Activated CD4-positive, alpha-beta T cell treated with anti-CD3 and anti-CD28 coated beads, Interleukin-2, amount 10 ng/mL, durations not matched to agents 7 days and 5 days (primary cell): ENCODE measurements at places on chromosomes 5 and 9.

GRCh38 chr5:138700581-138701362, 52.5 kb upstream of the CTNNA1 start:
- DNase-seq = no peak
- peaks cover 69% of the 10 kb centered on the region for H3K27me3 ChIP-seq
- H3K4me1 ChIP-seq = no peaks in the 10 kb centered on the region
- no peak overlapping the region for H3K27ac ChIP-seq
- H3K36me3 ChIP-seq = no peaks in the 10 kb centered on the region
- H3K4me3 ChIP-seq = no peak overlapping the region

GRCh38 chr9:131140550-131140949, 15.2 kb downstream of the NUP214 start:
- peaks cover 52% of the 10 kb centered on the region for H3K36me3 ChIP-seq
- no peak overlapping the region for H3K4me3 ChIP-seq
- H3K4me1 ChIP-seq = no peaks in the 10 kb centered on the region
- H3K27me3 ChIP-seq = no peaks in the 10 kb centered on the region
- no peak overlapping the region for H3K27ac ChIP-seq

- H3K4me1 ChIP-seq = no peaks in the 10 kb centered on the region
- H3K27me3 ChIP-seq = peaks cover 4% of the 10 kb centered on the region
- no peaks in the 10 kb centered on the region for H3K36me3 ChIP-seq
- DNase-seq = no peak
- H3K4me3 ChIP-seq = no peak overlapping the region
Observed at GRCh38 chr5:95184924-95185323, 100.0 kb downstream of the MCTP1 start.

- no peaks in the 10 kb centered on the region for H3K4me1 ChIP-seq
- H3K4me3 ChIP-seq = no peak overlapping the region
- no peak for DNase-seq
- H3K36me3 ChIP-seq = no peaks in the 10 kb centered on the region
- no peak overlapping the region for H3K27ac ChIP-seq
- H3K27me3 ChIP-seq = peaks cover 3% of the 10 kb centered on the region
Observed at GRCh38 chr5:89010512-89010911, 127.5 kb upstream of the MEF2C start.

- H3K27ac ChIP-seq = no peak overlapping the region
- H3K4me3 ChIP-seq = no peak overlapping the region
- no peaks in the 10 kb centered on the region for H3K4me1 ChIP-seq
- DNase-seq = no peak
- no peaks in the 10 kb centered on the region for H3K36me3 ChIP-seq
Observed at GRCh38 chr5:73328640-73329039, 119.9 kb downstream of the FOXD1 start.

DNA sequence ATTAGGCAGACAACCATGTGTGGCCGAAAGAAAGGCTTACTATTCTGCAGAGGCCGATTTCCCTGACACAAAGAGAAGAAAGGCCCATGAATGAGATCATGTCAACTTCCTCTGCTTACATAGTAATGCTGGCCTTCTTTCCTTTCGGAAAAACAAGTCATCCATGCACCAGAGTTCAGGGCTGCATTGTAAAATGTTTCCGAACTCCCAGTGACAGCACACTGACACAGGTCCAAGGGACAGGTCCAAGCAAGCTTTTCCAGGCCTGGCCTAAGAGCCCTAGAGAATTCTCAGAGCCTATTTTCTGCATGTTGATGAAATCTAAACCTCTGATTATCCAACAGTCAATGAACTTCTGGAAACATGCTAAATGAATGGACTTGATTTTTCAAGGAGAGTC, 140.9 kb downstream of the ZNF608 start:
- H3K27ac ChIP-seq = no peak overlapping the region
- H3K4me3 ChIP-seq = no peak overlapping the region

DNA sequence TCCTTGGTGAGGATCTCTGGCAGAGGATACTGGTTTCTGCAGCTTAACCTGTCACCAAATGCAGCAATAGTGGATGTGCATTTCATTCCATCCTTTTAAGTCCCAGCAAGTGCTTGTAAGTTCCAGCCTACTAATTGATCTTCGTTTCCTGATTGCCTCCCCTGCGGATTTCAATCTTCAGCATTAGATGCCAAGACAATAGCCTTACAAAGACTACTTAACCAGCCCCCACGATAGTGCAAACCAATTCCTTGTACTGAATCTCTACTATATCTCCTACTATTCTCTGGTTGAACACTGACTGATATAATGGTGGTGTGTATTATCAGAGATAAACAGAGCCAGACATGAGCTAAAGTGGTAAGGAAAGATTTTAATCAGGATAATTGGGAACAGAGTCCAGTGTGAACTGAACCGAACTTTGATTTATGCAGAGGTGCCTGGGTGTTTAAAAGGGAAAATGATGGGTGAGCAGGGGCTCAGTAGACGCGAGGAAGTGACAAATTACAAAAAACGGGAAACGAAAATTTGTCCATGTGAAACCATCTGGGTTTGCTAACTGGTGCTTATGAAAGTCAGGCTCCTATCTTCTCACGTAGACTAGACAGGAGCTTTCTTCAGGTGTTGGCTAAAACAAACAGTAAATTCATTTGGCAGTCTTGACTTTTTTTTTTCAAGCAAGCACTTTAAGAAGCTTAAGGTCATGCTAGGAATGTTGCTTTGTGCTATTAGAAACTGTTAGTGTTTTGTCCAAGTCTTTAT, 106.9 kb upstream of the ST8SIA4 start:
- peaks cover 2% of the 10 kb centered on the region for H3K27me3 ChIP-seq
- no peak overlapping the region for H3K27ac ChIP-seq
- no peaks in the 10 kb centered on the region for H3K36me3 ChIP-seq
- no peaks in the 10 kb centered on the region for H3K4me1 ChIP-seq

GRCh38 chr9:35789541-35789940, 1.9 kb upstream of the NPR2 start:
- H3K4me3 ChIP-seq = no peak overlapping the region
- H3K4me1 ChIP-seq = peaks cover 12% of the 10 kb centered on the region
- no peaks in the 10 kb centered on the region for H3K36me3 ChIP-seq
- no peak for DNase-seq
- H3K27me3 ChIP-seq = no peaks in the 10 kb centered on the region
- H3K27ac ChIP-seq = no peak overlapping the region

- H3K27ac ChIP-seq = no peak overlapping the region
- H3K4me1 ChIP-seq = no peaks in the 10 kb centered on the region
- peaks cover 30% of the 10 kb centered on the region for H3K27me3 ChIP-seq
- no peaks in the 10 kb centered on the region for H3K36me3 ChIP-seq
- DNase-seq = no peak
Observed at GRCh38 chr9:132562306-132562573, 20.2 kb upstream of the BARHL1 start.

DNA sequence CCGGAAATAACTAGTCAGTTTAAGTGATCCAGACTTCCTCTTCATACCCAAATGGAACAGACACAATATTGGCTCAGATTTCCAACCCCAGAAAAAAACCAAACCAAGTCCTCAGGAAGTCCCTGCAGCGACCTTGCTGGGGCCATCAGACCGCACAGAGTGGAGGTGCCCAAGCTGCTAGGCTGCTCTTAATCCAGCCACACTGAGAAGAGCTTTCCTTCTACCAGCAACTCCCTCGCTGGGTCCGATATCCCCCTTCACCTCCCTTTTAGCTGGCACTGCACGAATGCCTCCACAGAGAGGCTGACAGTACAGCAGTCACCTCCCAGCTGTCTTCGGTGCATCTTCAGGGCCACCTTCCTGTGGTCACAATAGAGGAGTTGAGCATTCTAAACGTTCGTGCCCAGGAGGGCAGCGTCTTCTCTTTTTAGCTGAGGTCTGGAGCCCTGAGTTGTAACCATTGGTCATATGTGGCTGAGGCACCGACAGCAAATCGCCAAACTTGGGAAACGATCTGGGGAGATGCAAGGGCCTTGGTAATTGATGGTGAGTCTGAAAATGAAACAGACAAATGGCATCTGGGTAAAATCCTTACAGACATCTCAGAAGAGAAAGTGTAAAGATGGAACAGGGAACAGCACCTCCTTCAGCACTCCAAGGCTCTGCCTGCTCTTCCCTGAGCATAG, 5.7 kb downstream of the NAIF1 start:
- peak overlapping the region; percentile 81 for H3K27ac ChIP-seq
- peak overlapping the region; percentile 43 for H3K4me3 ChIP-seq
- peaks cover 34% of the 10 kb centered on the region for H3K36me3 ChIP-seq
- DNase-seq = no peak
- H3K4me1 ChIP-seq = peaks cover 52% of the 10 kb centered on the region
- no peaks in the 10 kb centered on the region for H3K27me3 ChIP-seq

GRCh38 chr5:167908606-167909005, 382.8 kb upstream of the WWC1 start:
- DNase-seq = no peak
- H3K4me1 ChIP-seq = no peaks in the 10 kb centered on the region
- H3K27me3 ChIP-seq = no peaks in the 10 kb centered on the region
- no peaks in the 10 kb centered on the region for H3K36me3 ChIP-seq
- no peak overlapping the region for H3K4me3 ChIP-seq
- H3K27ac ChIP-seq = no peak overlapping the region

DNA sequence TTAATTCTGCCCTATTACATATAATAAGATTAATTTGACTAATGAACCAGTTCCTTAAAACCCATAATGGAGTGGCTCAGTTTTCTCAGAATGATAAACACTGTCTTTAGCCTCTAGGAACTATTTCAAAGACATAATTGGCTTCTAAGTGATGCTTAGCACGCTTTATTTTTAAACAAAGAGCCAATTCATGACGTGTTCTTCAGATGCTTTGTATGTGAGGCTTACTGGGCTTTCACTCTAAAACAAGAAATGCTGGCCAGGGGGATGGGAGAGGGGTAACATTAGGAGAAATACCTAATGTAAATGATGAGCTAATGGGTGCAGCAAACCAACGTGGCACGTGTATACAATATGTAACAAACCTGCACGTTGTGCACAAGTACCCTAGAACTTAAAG, 7.6 kb upstream of the SFXN1 start:
- peaks cover 5% of the 10 kb centered on the region for H3K4me1 ChIP-seq
- peaks cover 23% of the 10 kb centered on the region for H3K27me3 ChIP-seq
- H3K4me3 ChIP-seq = no peak overlapping the region
- DNase-seq = no peak
